ENCODE measurements at places on chromosomes 4 and X.

- DNase-seq: no peak
Observed at GRCh38 chr4:138816875-138817274, 198.7 kb upstream of the NOCT start.

- DNase-seq: no peak
Observed at GRCh38 chrX:68929332-68930150, 100.7 kb downstream of the EFNB1 start.

- DNase-seq: peak; percentile 8
Observed at GRCh38 chrX:30215357-30215843, at the start of gene MAGEB2. MAGEB2 (plus strand) TSS chrX:30215563; CDS start chrX:30218581, 3,018 bp downstream.

- DNase-seq: no peak
Observed at GRCh38 chr4:1111259-1111809, 2.0 kb downstream of the RNF212 start.

DNA sequence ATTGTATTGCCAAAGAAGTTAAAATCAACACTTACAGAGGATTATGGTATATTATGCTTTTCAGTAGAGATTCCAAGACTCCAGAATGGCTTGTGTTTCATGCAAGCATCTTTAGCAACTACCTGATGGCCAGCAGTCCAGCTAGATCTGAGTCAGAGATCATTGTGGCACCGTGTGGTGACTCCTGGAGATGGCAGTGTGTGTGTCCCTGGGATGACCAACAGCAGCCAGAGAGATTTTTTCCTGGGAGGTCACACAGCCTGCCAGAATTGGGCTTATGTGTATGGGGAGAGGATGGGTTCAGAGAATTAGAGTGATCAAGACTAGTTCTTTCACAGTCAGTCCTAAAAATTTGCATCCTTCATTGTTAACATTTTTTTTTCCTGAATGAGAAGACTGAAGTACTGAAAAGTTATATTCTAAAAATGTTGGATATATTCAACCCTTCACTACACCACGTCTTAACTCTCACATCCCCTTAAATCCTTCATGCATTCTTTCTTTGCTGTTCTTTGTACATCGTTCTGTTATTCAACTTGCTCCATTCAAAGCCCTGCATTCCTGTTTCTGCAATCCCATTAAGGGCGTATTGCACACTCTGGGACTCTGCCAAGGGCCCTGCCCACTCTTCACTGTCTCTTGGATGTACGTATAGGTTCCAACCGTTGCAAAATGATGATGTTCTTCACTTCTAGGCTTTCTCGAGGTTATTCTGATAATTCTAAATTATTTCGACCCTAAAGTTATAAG lies 12.4 kb downstream of the TENM3 start:
- no peak for DNase-seq

DNA sequence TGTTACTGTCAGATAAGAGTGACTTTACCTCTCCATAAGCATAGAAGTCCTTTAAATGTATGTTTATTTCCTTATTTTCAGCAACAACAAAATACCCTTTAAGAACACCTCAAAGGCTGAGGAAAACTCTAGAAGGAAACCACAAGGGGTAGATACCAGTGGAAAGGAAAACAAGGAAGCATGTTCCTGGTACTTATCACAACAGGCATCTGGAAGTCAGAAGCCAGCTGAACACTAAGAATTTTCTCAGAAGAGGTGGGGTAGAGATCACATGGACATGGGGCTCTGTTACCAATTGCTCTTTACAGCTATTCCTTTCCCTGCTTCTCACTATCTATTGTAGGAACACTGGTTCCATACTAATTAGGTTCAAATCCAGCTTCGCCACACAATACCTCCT lies 51.5 kb upstream of the BEND2 start:
- no peak for DNase-seq

DNA sequence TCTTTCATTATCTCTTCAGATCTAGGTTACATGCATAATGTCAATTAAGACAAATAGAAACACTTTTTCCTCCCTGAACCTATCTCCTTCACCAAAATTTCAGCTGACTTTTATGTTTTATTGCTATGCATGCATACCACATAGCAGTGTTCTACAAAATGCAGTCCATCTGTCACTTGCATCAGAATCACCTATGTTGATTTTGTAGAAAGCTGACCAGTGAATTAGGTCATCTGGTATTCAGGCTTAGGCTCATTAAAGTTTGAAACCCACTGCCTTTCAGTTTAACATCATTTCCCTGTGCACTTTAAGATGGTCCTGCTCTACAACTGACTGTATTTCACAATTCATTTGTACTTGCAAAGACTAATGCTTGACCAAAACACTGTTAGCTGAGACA lies 277.9 kb downstream of the CFAP299 start:
- no peak for DNase-seq

- DNase-seq: no peak
Observed at GRCh38 chrX:149467920-149468319, 37.2 kb downstream of the IDS start.

- DNase-seq: no peak
Observed at GRCh38 chr4:142406917-142407501, 439.1 kb downstream of the INPP4B start.

DNA sequence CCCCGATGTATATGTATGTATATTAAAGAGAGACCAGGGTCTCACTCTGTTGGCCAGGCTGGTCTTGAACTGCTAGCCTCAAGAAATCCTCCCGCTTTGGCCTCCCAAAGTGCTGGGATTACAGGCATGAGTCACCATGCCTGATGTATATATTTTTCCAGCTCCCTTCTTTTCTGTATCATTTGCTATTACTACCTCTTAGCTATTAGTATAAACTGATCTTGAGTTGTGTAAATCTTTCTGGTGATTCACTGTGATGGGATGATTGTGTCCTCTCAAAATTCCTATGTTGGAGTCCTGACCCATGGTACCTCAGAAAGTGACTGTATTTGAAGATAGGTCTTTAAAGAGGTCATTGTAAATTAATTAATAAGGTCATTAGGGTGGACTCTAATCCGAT lies 53.1 kb downstream of the HPRT1 start:
- no peak for DNase-seq

DNA sequence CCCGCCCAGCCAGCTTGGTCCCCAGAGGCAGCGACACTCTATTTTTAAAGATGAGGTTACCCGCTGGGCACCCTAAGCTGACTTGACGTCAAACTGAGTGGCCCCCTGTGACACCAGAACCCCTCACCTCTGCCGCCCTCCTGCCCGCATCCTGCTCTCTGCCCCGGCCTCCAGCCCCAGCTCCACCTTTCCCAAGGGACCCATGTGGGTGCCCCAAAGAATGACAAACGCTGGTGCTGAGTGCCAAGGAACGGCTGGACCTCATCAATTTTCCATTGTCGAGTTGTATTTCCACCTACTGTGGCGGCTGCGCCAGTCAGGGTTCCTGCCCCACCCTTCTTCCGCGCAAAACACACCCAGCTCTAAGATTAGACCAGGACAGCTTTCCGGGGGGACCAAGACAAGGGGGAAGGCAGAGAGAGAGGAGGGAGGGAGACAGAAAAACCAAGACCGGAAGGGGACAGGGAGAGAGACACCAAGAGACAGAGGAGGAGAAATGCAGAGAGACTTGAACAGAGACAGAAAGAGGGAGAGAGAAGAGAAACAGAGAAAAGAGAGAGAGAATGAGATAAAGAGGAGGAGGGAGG lies 2.0 kb downstream of the PRKX start:
- DNase-seq: no peak

- DNase-seq: no peak
Observed at GRCh38 chr4:11710453-11711093, 281.9 kb upstream of the HS3ST1 start.

DNA sequence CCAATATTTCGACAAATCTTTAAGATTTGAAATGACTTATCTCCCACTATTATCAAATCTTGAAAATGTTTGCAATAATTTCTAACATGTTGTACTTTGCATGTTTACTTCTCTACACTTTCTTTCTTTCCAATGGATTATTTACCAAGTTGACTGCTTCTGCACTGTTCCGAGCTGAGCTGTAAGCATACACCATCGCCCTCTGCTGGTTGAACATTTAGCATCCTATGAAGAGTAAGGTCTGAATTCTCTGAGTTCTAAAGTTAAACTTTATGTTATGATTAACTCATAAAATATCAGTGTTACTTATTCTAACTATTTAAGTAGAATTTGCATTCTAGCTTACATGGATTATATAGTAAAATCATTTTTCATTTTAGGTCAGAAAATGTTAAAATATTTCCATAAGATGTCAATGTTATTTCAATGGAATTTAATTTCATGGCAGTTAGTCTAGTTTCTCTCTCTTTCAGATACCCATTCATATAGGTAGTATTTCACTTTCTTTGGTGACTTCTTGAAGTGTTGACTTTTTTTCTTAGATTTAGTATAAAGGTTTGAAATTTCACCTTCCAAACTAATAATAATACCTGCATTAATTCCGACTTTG lies 137.4 kb downstream of the DKK2 start:
- peak; percentile 43 for DNase-seq

DNA sequence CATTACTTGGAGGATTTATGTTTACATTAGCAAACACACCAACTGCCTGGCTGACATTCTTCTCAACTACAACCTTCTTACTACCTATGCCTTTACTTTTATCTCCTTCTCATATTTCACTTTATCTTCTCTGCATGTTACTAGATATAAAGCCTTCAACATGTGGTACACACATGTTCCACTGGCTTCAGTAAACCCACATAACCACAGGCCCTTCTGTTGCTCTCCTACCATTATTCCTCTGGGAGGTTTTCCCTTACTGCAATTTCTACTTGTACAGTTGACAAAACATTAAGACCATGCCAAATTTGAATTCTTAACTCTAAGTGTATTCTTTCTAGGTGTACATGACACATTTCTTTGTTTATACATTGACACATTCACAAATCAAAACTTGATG lies 133.1 kb downstream of the ARAP2 start:
- DNase-seq: no peak

Measured in RPMI8226 (cell line).